ENCODE measurements at places on chromosomes 13 and 19. TPM values are rescaled to one million over a fixed set of nuclear protein-coding genes. Genes with fewer than 3 reads are reported as not detected.

- H3K27ac ChIP-seq = no peak overlapping the region
- no peaks in the 10 kb centered on the region for H3K27me3 ChIP-seq
- H3K4me3 ChIP-seq = no peak overlapping the region
- H3K4me1 ChIP-seq = no peaks in the 10 kb centered on the region
These were observed 28.7 kb upstream of the LMO7 start for GRCh38 chr13:75607447-75607846.

- no peaks in the 10 kb centered on the region for H3K36me3 ChIP-seq
- H3K4me1 ChIP-seq = no peaks in the 10 kb centered on the region
- no peak for DNase-seq
- no peak overlapping the region for H3K4me3 ChIP-seq
- no peak overlapping the region for H3K27ac ChIP-seq
- no peaks in the 10 kb centered on the region for H3K27me3 ChIP-seq
These were observed 337.3 kb upstream of the DACH1 start for GRCh38 chr13:72204291-72204690.

GRCh38 chr13:94351292-94351990 lies 128.0 kb downstream of the DCT start:
- H3K27me3 ChIP-seq = no peaks in the 10 kb centered on the region
- peaks cover 4% of the 10 kb centered on the region for H3K4me1 ChIP-seq
- H3K4me3 ChIP-seq = no peak overlapping the region
- no peak overlapping the region for H3K27ac ChIP-seq
- no peaks in the 10 kb centered on the region for H3K36me3 ChIP-seq
- no peak for DNase-seq

DNA sequence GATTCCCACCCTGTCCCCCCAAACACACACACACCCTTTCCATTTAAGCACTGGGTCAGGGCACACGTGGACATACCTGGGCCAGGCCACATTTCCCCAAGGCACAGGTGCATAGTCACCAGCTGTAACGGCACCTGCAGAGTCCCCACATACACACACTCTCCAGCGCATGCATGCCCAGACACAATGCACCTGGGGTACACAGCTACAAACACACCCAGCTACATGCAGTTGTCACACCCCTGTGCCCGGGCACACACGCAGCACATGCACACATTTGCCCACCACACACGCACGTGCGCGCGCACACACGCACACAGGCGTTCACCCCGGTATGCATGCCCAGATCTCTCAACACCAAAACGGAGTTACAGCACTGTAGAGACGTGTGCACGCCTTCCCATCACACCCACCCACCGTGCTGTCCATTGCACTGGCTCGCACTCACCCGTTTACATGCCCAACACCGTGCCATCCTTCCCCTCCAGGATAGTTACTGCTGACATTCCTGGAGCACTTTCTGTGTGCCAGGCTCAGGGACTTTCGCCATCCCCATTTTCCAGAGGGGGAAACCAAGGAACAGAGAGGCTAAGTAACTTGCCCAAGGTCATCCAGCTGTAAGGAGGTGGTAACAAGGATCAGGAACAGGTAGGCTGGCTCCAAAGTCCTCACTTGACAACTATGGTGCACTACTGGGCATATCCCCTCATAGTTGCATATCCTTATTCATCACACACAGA lies 749 bp upstream of the SHANK1 start:
- H3K4me1 ChIP-seq = no peaks in the 10 kb centered on the region
- no peaks in the 10 kb centered on the region for H3K27me3 ChIP-seq
- H3K36me3 ChIP-seq = no peaks in the 10 kb centered on the region
- no peak overlapping the region for H3K27ac ChIP-seq

GRCh38 chr13:30114571-30115256 lies 192.6 kb downstream of the KATNAL1 start:
- no peaks in the 10 kb centered on the region for H3K27me3 ChIP-seq
- peaks cover 17% of the 10 kb centered on the region for H3K4me1 ChIP-seq
- H3K27ac ChIP-seq = peak overlapping the region; percentile 39
- H3K36me3 ChIP-seq = no peaks in the 10 kb centered on the region

GRCh38 chr13:73138276-73138637 lies 79.5 kb downstream of the KLF5 start:
- no peak overlapping the region for H3K4me3 ChIP-seq
- H3K4me1 ChIP-seq = no peaks in the 10 kb centered on the region
- no peak for DNase-seq
- H3K36me3 ChIP-seq = no peaks in the 10 kb centered on the region

DNA sequence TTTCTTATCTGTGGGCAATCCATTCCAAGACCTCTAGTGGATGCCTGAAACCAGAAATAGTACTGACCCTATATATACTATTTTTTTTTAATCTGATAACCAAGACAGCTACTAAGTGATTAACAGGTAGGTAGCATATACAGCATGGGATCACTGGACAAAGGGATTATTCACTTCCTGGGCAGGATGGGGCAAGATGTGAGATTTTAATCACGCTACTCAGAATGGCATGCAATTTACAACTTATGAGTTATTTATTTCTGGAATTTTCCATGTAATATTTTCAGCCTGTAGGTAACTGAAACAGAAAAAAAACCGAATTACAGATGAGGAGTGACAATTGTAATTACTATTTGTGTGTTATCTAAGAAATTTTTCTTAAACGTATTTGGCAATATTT lies 41.2 kb downstream of the ZIC2 start:
- H3K36me3 ChIP-seq = no peaks in the 10 kb centered on the region
- no peaks in the 10 kb centered on the region for H3K27me3 ChIP-seq
- no peak for DNase-seq
- H3K4me3 ChIP-seq = no peak overlapping the region

NDUFA7 gene
- total RNA-seq = 31.2 TPM

All from naive thymus-derived CD4-positive, alpha-beta T cell (primary cell).